ENCODE measurements at places on chromosomes 2 and 18.
A peak's percentile ranks its signal among the peaks of the same experiment; 100 is the strongest.

DNA sequence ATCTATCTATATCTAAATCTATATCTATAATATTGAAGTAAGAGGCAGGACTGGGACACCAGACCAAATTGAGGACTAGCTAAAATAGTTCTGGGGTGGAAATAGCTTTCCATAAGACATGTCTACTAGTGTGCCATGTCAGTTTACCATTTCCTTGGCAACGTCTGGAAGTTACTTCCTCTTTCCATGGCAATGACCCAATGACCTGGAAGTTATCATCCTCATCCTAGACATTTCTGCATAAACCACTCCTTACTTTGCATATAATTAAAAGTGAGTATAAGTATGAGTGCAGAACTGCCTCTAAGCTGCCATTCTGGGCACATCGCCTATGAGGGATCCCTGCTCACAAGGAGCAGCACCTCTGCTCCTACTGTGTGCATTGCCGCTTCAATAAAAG is 734.0 kb upstream of the GCFC2 start:
- no peak for DNase-seq

GRCh38 chr2:117519238-117519637 is 295.3 kb upstream of the DDX18 start:
- DNase-seq = no peak

DNA sequence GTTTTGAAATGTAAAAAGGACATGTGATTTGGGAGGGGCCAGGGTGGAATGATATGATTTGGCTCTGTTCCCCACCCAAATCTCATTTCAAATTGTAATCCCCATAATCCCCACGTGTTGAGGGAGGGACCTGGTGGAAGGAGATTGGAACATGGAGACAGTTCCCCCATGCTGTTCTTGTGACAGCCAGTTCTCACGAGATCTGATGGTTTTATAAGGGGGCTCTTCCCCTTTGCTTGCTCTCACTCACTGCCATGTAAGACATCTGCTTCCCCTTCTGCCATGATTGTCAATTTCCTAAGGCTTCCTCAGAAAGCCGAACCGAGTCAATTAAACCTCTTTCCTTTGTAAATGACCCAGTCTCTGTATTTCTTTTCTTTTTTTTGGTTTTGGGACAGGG is 39.2 kb downstream of the FECH start:
- no peak for DNase-seq

GRCh38 chr2:128327180-128327964 is 8.7 kb upstream of the HS6ST1 start:
- no peak for DNase-seq

DNA sequence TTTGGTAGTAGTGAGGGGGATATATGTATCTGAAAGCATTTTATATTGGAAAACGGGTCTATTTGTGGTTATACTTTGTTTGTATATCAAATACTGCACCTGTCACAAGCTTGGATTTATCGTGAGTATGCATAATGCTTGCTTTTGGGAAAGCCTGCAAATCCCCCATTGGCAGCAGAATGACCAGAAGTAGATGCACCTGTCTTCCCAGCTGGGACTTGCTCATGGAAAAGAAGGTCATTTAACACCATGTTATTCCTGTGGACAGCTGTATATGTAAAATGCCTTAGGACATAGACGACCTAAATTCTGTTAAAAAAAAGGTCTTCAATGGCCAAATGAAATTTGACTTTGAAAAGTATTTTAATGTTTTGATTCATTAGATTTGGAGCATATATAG is 599.4 kb downstream of the XIRP2 start:
- no peak for DNase-seq

- DNase-seq = no peak
These were observed 84.6 kb downstream of the SP3 start for GRCh38 chr2:173880561-173880960.

GRCh38 chr2:153388246-153388645 is 90.3 kb downstream of the RPRM start:
- DNase-seq = peak; percentile 73

- DNase-seq = no peak
These were observed 173.0 kb downstream of the HDAC4 start for GRCh38 chr2:239227661-239228371.

DNA sequence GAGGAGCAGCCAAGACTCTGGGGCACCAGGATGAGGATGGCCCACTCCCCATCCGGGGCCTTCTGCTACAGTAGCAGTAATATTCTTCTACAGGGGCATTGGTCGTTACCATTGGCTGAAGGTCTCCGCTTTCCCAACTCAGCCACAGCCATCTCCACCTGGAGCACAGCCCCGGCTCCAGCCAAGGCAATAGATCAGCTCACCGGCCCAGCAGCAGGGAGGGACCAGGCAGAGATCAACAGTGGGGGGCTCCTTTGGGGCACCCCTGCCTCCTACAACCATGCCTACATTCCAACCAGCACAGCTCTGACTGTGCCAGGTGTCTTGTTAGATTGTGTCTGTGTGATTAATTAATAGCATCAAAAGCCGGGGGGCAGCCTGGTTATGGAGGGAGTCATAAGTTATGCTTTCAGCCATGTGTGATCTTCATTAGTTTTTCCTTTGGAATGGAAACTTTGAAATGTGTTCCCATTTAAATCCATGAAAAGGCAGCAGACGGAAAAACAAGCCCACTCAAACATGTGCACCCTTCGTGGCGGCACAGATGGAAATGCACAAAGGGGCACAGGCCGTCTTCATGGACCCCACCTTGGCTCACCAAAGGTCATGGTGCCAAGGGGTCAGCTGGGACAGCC is 68.6 kb upstream of the BZW1 start:
- DNase-seq = no peak

DNA sequence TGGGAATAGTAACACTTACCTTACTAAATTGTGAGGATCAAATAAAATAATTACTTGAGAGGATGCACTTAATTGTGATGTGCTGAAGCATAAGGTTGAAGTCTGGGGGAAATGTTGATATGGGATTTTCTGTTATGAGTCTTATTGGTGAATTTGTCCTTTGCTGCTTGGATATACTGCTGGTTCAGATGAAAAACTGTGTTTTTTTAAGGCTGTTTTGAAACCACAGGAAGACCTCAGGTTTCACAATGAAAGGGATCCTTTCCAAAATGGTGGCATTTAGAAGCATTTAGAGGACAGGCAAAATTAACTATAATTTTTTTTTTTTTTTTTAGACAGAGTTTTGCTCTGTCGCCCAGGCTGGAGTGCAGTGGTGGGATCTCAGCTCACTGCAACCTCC is 34.9 kb downstream of the SPATS2L start:
- no peak for DNase-seq

GRCh38 chr2:198376677-198377076 is 572.3 kb downstream of the PLCL1 start:
- no peak for DNase-seq

GRCh38 chr2:226489775-226490541 is 309.7 kb downstream of the IRS1 start:
- peak; percentile 51 for DNase-seq

DNA sequence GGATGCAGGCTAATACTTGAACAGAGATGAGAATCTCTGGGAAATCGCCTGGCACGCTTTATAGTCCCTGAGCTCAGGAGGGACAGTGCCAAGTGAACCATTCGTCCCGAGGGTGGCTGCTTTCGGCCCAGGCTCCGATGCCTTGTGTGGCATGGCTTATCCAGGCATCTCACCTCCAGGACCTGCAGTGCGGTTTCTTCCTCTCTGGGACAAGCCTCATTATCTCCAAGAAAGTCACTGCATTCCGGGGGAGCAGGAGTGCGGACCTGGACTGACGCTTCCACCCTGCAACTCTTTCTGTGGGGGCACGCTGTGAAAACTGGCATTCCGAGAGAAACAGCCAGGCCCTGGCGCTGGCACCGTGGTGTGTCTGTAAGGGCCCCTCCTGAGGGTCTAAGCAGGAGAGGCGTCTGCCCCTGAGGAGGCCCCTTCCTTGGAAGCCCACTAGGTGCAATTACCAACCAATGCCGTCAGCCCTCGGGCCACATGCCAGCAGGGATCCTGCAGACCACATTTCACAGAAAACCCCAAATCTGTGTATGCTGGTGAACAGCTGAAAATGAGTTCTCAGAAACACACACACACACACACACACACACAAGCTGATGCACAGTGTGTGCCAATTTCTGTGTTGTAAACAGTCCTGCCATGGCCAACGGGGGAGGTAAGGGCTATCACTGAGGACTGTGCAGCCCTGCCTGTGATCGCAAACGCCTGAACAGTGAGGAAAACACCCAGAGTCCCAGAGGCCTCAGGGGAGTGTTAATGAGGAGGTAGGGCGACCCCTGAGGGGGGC is 351.9 kb upstream of the SALL3 start:
- DNase-seq = no peak

GRCh38 chr2:68223419-68223818 is 28.9 kb downstream of the PPP3R1 start:
- no peak for DNase-seq

DNA sequence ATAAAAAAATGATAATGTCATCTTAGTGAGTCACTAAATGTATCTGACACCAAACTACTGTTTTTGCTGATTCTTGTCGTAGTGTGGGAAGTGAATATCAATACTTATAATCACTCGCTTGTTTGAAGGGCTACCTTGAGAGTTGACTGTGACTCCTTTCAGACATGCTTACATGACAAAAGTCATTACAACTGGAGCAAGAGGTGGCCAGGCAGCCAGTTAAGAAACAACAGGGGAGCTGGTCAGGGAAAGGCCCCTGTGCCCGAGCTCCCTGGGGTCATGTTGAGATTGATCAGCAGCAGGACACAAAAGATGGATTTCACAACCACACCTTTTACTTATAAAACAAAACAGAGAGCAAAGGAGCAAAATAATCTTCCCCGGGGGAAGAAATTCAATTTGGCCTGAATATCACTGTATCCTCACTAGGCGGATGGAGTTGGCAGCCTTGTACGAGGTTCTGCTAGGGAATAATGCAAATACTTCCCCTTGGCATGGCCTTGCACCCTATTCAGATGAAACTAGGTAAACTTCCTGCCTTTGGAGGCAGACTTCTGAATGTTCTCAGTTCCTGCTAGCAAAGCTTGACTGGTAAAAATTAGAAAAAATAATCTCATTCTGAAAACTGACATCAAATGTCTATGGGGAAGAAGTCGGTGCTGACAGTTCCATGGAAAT is 101.2 kb downstream of the DYNC1I2 start:
- no peak for DNase-seq

DNA sequence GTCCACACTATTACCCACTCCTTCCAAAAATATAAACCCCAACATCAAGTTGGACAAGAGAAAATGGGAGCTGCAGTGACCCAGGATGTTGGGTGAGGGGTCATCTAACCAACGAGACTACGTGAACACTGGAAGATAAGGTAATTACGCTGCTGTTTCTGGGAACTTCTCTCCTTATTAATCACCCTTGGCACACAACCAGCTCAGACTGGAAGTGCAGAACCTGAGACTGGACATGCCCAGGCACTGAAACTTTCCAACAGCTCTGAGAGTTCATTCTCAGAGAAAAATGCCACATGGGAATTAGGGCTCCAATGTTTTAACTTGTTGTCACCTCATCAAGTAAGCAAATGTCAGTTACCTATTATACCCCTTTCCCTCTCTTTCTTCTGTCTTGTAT is 135.3 kb downstream of the CCDC148 start:
- no peak for DNase-seq

DNA sequence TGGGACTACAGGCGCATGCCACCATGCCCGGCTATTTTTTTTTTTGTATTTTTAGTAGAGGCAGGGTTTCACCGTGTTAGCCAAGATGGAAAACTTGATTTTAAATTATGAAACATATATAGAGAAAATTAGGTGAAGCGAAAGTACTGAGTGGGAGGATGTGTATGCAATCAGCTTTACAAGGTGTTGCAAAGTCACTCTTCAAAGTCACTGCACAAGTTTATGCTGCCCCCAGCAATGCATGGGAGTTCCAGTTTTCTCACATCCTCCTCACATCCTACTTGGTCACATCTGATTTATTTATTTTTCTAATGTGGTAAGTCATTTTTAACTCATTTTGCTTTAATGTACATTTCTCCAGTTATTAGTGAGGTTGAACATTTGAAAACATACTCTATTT is 49.2 kb upstream of the CHN1 start:
- DNase-seq = no peak

- no peak for DNase-seq
These were observed 15.0 kb downstream of the FZD5 start for GRCh38 chr2:207754498-207755383.

DNA sequence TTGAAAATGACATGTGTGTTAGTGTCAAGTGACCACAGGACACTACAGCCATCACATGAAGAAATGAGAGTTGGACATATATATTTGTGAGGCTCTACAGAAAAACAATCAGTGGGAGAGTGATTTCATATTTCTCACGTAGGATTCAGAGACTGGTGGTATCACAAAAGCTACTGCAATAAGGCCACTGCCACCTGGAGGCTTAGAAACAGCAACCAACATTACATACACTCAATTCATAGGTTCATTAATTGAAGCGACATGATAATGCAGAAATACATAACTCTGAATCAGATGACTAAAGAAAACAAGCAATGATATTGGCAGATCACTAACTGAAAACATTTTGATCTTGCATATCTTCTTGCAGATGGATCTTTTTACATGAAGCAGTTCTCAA is 248.1 kb upstream of the KLHL14 start:
- no peak for DNase-seq

GRCh38 chr2:102886216-102886893 is 124.5 kb downstream of the TMEM182 start:
- no peak for DNase-seq

- no peak for DNase-seq
These were observed 354.8 kb upstream of the MEIS1 start for GRCh38 chr2:66080127-66080526.

DNA sequence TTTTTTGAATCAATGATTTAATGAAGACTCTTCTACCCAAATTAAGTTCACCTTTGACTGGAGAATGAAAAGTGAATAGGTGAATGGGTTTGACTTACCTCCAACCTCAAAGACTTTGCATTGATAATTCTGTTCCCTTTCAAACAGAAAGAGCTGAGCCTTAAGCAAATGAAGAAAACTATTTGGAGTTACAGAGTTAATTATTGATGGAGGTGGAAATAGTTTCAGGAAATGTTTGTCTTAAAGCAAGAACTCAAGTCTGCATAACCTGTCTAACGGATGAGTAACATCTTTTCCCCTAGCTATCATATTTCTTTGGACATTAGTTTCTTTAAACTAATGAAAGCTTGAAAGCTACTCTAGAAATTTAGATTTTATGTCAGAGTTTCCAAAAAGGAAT is 166.5 kb downstream of the CERS6 start:
- peak; percentile 44 for DNase-seq

- DNase-seq = no peak
These were observed 47.6 kb downstream of the KLHL29 start for GRCh38 chr2:23432531-23432930.

Measured in kidney epithelial cell (primary cell).